ENCODE measurements at places on chromosomes 1 and 21. TPM values are rescaled to one million over a fixed set of nuclear protein-coding genes. Genes with fewer than 3 reads are reported as not detected.

DNA sequence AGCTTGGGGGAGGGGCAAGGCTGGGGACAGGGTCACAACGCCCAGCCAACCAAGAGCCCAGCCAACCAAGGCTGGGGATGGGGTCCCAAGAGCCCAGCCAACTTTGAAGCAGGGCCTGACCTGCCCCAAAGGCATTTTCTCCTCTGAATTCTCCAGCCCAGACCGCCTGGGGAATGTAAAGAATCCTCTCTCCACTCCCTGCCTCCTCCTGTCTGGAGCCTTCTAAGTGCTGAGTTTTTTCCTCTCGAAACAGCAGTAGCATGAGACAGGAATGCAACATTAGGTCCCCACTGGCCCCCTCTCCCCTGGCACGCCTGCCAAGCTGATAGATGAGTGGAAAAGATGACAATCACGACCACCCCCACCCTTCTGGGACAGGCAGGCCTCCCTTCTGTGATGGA lies 17.0 kb downstream of the C1orf198 start:
- DNase-seq = no peak

- DNase-seq = peak; percentile 98
Observed at GRCh38 chr1:61077676-61078541, 4.5 kb upstream of the NFIA start.

GRCh38 chr1:171267391-171267790 lies 19.1 kb downstream of the FMO1 start:
- no peak for DNase-seq

DNA sequence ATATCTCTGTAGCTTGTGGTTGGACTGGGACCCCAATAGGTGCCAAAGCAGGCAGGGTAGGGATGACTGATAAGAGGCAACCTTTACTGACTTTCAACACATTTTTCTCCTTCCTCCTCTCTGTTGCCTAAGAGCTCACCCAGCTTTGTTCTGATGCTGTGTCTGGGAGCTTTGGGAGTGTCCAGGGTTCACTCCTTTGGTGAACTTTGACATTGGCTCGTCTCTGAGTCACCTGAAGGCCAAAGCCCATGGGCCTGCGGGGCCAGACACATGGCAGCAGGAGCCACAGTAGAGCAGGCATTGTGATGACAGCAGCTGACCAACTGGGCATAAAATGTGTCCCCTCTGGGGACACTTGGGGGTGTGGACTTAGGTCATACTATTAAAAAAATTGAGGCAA lies 99.5 kb upstream of the ZNF644 start:
- no peak for DNase-seq

DNA sequence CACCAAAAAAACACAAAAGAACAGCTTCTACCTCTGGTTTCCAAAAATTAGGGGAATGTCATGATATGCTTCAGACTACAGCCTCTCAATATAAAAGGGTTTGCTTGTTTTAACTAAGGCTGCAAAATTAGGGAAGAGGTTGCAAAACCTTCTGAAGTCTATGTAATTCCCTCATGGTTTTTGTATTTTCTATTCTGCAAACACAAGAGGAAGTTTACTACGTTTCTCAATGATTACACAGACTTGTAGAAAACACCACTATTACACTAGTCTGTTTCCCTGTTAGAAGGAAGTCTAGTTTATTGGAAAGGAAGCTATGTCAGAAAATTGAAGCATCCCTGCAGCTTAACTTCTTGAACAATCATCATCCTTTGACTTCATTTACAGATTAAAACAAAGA lies 229.7 kb upstream of the FMN2 start:
- DNase-seq = no peak

- no peak for DNase-seq
Observed at GRCh38 chr1:94962409-94963265, 35.7 kb upstream of the CNN3 start.

GRCh38 chr1:107993920-107994319 lies 28.9 kb upstream of the VAV3 start:
- peak; percentile 31 for DNase-seq

GRCh38 chr1:68230484-68230802 lies 1.9 kb downstream of the WLS start:
- peak; percentile 76 for DNase-seq

Gene CLCNKA
- 0.17 TPM for polyA plus RNA-seq

Gene TSPAN1
- polyA plus RNA-seq = 9.4 TPM

GRCh38 chr21:40151611-40152010 lies 284.4 kb downstream of the PCP4 start:
- peak; percentile 90 for DNase-seq

Gene MR1
- polyA plus RNA-seq = 2.2 TPM

All from brain (organoid and tissue), 16 donors.